ENCODE measurements at places on chromosomes 4 and X.

DNA sequence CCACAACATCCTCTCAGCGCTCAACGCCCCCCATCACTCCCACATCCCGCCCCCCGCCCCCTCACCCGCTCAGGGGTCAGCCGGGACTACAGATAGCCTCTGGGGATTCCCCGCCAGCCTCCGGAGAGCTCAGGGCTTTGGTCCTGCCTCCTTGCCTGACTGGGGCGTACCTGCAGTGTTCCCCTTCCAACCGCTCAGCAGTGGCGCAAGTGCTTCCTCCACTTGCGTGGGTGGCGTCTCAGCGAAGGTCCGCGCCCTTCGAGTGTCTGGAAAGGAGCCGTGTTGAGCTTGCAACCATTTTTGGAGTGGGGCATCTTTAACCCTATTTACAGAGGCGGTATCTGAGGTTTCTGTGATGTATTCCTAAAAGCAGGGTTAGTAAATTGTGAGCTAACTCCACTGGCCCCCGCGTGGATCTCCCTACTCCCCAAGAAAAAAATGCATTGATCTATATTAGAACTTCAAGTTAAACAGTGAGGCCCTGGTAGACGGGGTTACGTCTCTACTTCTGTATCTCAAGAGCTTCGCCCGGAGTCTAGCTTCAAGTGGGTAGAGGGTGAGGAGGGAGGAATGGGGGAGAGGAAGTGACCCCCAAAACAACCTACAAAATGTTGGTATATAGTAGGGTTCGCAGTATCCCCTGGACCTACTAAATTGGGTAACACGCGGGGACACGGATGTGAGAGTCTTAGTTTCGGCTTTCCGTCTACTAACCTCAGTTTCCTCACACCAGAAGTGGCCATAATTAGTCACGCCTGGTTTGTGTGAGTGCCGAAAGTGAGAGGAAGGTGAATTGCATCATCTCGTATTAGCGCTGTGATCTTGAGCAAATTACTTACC, 16.1 kb downstream of the NKX3-2 start:
- DNase-seq, result peak; percentile 82

GRCh38 chr4:40178672-40179071, 18.2 kb upstream of the RHOH start:
- no peak for DNase-seq

DNA sequence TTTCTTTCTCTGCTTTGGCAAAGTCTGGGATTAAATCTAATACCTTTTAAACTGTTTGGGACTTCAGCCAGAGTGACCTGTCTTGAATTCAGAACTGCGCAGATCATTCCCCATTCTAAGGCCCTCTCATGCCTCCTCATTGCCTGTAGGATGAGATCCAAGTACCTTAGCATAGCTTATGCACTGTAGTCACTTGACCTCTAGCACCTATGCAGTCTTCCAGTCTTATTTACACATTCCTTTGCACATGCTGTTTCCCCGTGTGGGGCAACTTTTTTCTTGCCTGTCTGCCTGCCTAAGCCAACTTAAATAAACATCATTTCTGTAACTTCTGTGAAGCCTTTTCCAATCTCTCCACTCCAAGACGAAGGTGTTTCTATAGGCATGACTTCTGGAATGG, 68.4 kb downstream of the AR start:
- no peak for DNase-seq

DNA sequence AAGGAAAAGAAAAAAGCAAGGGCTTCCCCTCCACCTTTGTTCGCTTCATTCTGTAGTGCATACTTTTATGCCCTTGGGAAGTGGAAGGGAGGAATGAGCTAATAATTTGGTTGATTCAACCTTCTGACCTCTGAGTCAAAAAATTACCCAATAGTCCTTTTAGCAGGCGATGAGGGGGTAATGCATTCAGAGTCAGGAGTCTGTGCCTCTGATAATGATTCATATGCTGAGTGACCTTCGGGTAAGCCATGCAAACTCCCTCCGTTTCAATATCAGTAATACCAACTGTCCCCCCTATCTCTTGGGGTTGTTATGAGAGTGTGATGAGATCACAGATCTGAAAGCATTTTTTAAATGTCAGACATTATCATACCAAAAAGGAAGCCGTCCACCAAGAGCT, 41.6 kb upstream of the ACSL4 start:
- DNase-seq, result peak; percentile 19

DNA sequence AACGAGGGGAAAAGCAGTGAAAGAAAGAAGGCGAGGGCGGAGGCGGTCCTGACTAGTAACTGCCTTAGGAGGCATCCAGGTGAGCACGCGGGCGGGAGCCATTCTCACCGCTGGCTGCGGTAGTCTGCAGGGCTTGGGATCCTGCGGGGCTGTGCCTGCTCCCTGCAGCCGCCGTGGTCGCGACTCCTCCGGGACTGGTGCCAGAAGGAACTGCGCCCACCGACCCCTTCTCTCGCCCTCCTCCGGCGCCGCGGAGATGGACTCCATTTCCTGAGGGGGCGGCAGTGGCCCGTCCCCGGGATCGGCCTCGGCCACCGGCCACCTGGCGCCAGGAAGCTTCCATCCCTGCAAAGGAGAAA, 543 bp downstream of the NFXL1 start:
- peak; percentile 65 for DNase-seq

DNA sequence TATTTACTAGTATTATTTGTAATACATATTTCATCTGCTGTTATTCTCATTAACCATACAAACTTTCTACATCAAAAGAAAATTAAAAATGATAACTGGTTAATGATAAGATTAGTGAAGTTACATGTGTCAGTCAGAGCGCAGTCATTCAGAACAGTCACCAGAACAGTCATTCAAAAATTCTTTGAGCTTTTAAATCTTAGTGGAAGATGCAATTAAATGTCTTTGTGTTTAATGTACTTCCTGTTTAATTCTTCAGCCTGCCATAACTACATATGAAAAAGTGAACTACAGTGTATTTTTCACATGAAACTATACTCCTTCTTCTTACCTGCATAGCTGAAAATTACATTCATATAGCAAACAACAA, 179.7 kb upstream of the NDST4 start:
- DNase-seq, result no peak

DNA sequence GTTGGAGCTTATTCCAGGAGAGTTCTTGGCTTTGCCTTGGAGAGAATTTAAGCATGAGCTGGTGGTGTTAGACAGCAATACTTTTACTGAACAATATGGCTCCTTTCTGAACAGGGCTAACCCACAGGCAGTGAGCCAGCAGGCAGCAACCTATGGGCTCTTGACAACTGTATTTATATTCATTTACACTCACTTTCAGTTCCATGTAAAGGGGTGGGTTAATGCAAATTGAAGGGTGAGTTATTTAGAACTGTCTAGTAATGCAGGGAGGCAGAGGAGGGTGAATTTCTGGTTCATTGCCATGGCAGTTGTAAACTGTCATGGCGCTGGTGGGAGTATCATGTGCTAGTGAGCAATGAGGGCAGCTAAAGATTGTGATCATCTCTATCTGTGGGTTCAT, 15.7 kb downstream of the FOXR2 start:
- no peak for DNase-seq

GRCh38 chrX:53263597-53264094, 17.7 kb downstream of the IQSEC2 start:
- no peak for DNase-seq

DNA sequence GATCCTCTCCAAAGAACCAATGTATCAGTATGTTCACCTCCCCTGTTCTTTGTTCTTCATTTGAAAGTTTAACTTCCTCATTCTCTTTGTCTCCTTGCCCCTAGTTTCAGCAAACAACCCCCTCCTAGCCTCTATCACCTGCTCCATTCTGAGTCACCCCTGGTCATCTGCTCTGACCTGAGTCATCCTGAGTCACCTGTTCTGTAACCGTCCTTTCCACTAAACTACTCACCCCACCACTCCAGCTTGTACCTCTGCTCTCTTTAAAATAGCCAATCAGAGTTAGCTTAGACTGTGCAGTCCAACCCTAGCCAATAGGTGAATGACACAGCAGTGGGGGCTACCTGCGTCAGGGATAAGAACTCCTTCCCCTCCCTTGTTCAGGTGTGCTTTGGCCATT, 249.8 kb upstream of the AADAT start:
- no peak for DNase-seq

- DNase-seq, result no peak
These were observed 598 bp downstream of the MAOB start for GRCh38 chrX:43881410-43882293.

- no peak for DNase-seq
These were observed 44.0 kb downstream of the ZNF518B start for GRCh38 chr4:10413177-10413576.

- peak; percentile 15 for DNase-seq
These were observed 444.7 kb downstream of the IQCM start for GRCh38 chr4:149370785-149371420.

- no peak for DNase-seq
These were observed 90.8 kb downstream of the IRF2 start for GRCh38 chr4:184383497-184384055.

DNA sequence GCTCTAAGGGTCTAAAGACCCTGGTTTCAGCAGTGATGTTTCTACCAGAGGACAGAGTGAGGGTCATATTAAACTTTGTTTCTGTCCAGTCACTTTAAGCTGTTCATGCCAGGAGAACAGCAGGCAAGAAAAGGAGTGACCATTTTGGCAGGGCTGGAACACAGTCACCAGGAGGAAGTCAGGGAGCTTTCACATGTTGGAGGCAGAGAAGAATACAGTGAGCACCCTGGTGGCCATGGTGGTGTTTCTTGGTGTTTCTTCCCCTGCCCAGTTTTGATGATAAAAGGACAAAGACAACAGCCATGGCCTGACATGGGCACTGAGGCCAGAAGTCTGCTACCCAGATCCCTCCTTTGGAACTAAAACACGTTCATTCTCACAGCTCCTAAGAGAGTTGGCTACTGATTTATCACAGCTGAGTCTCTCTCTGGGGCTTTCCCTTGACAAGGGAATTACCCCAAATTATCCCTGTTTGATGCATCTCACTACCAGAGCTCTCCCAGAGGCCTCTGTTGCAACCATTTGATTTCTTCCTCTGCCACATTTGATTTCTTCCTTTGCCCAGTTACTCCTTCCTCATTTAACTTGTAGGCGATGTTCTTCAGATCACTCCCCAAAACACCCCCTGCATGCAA, 106.4 kb upstream of the NWD2 start:
- no peak for DNase-seq

GRCh38 chr4:73669410-73670183, 49.4 kb upstream of the RASSF6 start:
- no peak for DNase-seq

GRCh38 chr4:146113171-146113570, 62.3 kb upstream of the LSM6 start:
- no peak for DNase-seq

DNA sequence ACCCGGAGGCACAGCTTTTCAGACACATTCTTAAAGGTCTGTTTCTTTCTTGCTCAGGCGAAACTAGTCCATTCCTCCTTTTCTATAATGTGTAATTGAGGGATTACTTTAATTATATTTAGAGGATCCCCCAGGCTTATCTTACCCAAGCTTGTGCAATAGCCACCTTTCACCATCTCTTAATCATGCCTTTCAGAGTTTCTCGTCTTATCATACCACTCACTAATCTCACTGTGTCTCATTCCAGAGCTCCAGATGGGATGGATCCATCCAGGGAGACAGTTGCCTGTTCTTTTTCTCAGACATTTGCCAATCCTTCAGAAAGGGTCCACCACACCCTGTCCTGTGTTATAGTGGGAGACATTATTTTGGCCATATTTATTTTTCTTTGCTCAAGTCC, 12.5 kb downstream of the SPARCL1 start:
- no peak for DNase-seq

- no peak for DNase-seq
These were observed 407.3 kb downstream of the STIM2 start for GRCh38 chr4:27267970-27268355.

DNA sequence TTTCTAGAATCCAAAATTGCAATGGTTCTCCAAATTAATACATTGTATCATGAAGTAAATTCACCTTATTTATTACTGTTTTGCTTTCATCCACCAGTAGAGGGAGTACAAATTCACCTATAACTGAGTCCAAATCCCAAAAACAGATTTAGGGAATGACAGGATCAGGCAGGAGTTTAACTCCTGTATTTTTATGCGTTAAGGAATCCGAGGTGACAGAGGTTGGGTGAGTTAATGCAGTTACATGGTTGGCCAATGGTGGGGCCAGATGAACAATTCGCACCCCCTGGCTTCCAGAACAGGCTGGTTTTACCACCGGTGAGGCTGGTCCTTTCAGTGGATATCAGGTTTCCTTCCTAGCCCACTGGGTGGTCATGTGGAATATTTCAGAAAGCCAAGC, 82.4 kb downstream of the MTNR1A start:
- peak; percentile 60 for DNase-seq

GRCh38 chrX:14673764-14674163, 144.4 kb downstream of the GLRA2 start:
- DNase-seq, result no peak

DNA sequence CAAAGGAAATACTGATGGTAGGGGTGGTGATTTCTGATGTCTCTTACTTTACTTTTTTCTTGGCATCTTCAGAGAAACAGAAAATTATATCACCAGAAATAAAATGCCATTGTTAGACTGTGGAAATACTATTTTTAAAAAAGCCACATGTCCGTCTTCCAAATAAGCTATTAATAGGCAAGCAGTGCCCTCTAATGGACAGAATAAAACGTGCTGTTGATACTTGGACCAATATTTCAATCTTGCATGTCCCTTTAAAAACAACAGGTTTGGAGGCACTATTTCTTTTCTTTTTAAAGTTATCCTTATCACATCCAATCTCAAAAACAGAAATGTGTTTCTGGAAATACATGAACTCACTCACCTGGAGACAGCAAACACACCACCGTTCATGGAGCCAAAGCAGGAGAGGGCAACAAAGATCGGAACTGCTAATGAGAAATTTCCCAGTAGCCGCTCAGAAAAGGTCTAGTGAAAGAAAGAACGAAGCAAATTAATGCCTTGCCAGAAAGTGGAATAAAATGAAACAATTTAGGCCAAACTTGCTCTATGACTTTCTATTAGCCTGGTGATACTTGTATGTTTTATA, 59.2 kb downstream of the SLC7A11 start:
- no peak for DNase-seq

Data from H7 (cell line).